IPS DF 19.7 (cell line): ENCODE measurements at places on chromosomes 13 and 19.

DNA sequence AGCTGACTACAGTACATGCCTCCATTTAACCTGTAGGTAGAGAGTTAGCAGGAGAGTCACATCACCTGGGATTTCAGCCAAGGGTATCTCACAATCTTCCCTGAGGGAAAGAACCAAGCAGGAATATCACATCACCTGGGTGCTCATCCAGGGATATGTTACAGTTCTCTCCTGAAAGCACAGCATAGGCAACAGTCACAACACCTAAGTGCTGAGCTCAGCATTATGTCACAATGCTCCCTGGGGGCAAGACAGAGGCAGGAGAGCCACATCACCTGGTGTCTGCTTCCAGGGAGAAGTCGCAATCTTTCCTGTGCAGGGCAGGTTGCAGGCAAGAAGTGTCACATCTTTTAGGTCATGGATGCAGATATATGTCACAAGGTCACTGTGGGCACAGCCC lies 9.4 kb upstream of the ZNF91 start:
- DNase-seq: no peak

GRCh38 chr13:114213980-114214379 lies 20.7 kb upstream of the CDC16 start:
- no peak for DNase-seq

- no peak for DNase-seq
Observed at GRCh38 chr13:100940658-100941057, 266.1 kb upstream of the TMTC4 start.

- DNase-seq: no peak
Observed at GRCh38 chr19:4352701-4353121, 9.3 kb downstream of the MPND start.

- DNase-seq: no peak
Observed at GRCh38 chr19:45153339-45154063, 7.3 kb downstream of the NKPD1 start.

- no peak for DNase-seq
Observed at GRCh38 chr19:58498316-58499020, 13.3 kb downstream of the SLC27A5 start.

DNA sequence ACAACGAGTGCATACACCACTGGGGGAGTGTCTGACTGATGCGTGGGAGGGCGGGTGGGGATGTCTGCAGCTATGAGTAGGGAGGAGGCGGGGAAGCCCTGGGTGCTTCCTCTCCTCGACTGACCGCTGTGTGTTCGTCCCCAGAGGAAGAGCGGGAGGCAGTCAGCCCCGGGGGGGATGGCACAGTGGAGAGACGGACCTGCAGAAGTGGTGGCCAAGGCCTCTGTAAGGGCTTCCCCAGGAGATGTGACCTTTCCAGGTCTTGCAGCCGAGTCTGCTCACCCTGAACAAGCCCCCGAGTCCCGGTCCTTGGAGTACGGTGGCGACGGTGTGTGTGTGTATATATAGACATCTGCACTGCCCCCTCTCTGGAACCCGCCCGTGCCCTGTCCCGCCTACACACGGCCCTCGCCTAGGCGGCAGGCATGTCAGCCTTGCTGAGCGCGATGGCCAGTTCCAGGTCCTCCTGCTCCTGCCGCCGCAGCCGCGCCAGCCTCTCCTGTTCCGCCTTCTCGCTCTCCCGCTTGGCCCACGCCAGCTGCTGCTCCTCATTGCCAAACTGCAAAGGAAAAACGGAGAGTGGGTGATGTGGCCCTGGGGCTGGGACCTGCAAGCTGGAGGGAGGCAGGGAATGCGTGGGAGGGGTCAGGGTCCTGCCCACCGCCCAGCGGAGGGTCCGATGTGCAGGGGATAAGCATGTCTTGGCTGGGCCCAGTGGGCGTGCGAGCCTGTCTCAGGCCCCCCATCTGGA lies 30.8 kb downstream of the KLF2 start:
- DNase-seq: no peak

- peak; percentile 88 for DNase-seq
Observed at GRCh38 chr19:58581227-58582141, 8.3 kb upstream of the MZF1 start.

GRCh38 chr13:98533912-98534311 lies 43.0 kb downstream of the STK24 start:
- no peak for DNase-seq

DNA sequence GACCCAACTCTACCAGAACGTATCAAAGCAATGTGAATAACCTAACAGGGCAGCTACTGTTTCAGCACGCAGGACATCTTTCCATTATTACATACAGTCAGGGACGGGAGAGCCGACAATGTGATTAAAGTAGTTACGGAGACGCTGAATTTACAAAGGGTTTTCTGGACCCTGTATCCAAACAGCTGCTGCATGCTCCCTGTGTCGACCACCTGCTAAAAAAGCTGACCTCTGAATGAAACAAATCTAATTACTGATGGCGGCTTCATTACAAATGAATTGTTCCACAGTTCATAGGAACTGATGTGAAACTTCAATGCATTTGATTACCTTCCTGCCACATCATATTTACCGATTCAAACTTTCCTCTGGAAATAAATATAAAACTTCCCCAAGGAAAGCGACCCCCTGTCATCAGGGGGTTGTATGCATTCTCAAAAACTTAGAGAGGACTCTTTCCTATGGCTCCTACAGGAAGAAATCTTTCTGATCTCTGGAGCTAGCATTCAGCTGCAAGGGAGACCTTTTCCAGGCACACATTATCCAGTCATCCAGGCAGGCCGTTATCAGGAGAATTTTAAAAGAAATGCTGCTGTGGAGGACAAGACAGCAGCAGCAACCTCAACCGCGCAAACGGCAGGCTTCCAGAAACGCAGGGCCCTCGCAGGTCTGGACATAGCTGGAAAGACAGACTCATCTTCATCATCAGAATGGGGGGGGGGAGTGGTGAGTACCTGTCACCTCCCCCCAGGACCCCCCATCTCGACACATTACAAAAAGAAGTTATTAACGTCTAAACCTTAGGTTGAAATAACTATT lies 3.1 kb downstream of the EFNB2 start:
- no peak for DNase-seq

GRCh38 chr13:85386424-85386823 lies 412.8 kb downstream of the SLITRK6 start:
- no peak for DNase-seq

- no peak for DNase-seq
Observed at GRCh38 chr19:22144394-22144793, 52.4 kb downstream of the ZNF676 start.

GRCh38 chr13:48578516-48579164 lies 45.8 kb upstream of the RCBTB2 start:
- DNase-seq: no peak

DNA sequence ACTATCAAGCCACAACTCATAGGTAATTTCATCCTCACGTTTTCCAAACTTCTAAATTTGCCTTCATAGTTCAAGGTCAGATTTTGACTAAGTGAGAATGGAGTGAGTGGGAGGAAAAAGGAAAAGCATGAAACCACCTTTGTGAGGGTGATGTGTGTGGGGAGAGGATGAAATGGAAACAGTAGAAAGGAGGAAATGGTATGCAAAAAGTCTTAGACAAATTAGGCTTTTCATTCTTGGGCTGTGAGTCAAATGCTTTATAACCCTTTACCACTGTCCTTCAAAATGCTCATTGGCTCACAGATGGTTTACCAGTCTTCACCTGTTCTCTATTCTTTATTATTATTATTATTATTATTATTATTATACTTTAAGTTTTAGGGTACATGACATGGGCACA lies 127.2 kb downstream of the RAP2A start:
- no peak for DNase-seq

DNA sequence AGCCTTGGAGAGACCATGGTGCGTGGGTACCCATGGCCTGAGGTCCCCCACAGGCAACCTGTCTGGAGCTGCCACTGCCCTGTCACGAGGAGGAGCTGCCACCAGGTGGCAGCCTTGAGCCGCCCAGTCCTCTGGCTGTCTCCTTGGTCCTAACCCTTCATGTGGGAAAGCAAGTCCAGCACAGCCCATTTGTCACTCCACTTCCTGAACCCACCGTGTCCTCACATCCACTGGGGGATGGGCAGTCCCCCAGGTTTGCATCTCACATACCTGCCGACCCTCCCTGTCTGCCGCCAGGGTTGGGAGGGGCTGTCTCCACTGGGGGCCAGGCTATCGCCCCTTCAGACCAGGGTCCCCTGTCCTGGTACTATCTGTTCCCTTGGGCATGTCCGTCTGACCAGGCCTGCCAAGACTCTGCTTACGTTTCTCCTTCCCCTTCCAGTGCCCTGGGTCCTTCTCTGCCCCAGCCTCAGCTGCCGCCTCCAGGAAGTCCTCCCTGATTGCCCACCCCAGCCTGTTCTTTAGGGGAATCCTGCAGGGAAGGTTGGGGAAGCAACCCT lies 4.5 kb downstream of the FAM174C start:
- no peak for DNase-seq

DNA sequence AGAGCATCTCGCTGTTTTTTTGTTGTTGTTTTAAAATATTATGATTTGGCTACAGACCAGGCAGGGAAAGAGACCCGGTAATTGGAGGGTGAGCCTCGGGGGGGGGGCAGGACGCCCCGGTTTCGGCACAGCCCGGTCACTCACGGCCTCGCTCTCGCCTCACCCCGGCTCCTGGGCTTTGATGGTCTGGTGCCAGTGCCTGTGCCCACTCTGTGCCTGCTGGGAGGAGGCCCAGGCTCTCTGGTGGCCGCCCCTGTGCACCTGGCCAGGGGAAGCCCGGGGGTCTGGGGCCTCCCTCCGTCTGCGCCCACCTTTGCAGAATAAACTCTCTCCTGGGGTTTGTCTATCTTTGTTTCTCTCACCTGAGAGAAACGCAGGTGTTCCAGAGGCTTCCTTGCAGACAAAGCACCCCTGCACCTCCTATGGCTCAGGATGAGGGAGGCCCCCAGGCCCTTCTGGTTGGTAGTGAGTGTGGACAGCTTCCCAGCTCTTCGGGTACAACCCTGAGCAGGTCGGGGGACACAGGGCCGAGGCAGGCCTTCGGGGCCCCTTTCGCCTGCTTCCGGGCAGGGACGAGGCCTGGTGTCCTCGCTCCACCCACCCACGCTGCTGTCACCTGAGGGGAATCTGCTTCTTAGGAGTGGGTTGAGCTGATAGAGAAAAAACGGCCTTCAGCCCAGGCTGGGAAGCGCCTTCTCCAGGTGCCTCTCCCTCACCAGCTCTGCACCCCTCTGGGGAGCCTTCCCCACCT lies 183.3 kb downstream of the KDM4B start:
- no peak for DNase-seq

- no peak for DNase-seq
Observed at GRCh38 chr13:62482351-62482750, 1066.7 kb upstream of the PCDH20 start.

- DNase-seq: no peak
Observed at GRCh38 chr19:18156841-18157464, 4.0 kb downstream of the PIK3R2 start.

DNA sequence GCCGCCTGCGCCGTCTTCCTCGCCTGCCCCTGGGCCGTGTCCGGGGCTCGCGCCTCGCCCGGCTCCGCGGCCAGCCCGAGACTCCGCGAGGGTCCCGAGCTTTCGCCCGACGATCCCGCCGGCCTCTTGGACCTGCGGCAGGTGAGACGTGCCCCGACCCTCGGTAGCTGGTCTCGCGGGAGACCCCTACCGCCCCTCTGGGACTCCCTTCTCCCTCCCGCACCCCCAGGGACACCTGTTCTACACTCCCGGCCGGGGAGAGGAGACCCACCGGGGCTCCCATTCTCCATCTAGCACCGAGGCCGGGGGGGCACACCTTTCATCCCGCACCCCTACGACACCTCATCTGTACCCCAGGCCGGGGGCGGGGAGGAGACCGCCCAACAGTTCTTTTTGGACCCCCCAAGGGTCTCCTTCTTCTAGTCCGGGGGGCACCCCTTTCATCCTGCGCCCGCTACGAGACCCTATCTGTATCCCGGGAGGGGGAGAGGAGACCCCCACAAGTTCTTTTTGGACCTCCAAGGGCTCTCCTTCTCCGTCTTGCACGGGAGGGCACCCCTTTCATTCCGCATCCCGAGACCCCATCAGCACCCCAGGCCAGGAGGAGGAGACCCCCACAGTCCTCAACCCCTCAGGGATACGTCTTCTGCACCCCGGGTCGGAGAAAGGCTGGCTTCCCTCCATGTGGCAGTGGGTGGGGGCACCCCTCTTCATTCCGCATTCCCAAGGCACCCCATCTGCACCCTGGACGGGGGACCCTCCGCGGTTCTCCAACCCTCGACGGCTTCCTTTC lies 533 bp downstream of the TNFSF9 start:
- no peak for DNase-seq

DNA sequence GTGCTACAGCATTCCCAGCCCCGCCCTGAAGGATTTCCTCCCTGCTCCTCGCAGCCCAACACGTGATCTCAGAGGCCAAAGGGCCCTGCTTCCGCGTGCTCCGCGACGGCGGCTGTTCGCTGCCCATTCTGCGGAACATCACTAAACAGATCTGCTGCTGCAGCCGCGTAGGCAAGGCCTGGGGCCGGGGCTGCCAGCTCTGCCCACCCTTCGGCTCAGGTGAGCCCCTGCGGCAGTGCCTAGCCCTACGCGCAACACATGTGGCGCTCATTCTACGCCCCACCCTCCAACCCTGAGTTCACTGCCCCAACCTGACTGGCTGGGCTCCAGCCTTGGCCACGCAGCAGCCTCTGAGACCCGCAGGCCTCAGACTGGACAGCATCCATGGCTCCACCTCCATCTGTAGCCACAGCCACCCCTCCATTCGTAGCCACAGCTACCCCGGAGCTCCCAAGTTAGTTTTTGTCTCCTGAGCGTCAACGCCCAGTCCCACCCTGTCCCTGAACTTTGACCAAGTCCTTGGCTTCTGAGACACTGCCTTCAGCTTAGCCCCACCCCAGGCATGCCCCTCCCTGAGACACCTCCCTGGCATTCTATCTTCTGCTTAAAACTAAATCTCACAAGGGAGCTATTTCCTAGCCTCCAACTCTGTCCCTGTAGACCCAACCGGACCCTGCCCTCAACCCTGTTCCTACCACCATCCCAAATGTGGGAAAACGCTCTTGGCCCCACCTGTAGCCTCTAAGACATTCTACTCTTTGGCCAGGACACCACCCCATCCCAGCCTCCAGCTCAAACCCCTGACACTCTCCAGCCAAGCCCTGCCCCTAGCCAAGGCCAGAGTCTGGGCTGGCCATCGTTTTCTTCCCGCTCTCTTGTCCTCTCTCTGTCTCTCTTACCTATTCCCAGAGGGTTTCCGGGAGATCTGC lies 6.4 kb downstream of the LTBP4 start:
- no peak for DNase-seq

DNA sequence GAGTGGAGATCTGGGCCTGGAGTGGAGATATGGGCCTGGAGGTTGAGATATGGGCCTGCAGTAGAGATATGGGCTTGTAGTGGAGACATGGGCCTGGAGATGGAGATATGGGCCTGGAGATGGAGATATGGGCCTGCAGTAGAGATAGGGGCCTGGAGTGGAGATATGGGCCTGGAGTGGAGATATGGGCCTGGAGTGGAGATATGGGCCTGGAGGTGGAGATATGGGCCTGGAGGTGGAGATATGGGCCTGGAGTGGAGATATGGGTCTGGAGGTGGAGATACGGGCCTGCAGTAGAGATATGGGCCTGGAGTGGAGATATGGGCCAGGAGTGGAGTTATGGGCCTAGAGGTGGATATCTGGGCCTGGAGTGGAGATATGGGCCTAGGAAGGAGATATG lies 402 bp downstream of the KIR2DL3 start:
- no peak for DNase-seq

- DNase-seq: no peak
Observed at GRCh38 chr19:50344661-50345318, 15.6 kb upstream of the KCNC3 start.

- DNase-seq: no peak
Observed at GRCh38 chr13:113658836-113659235, 838 bp upstream of the ATP4B start.

GRCh38 chr13:66657165-66657881 lies 572.8 kb downstream of the PCDH9 start:
- DNase-seq: no peak

- DNase-seq: no peak
Observed at GRCh38 chr13:100212904-100213553, 124.1 kb downstream of the PCCA start.
